Uterus (tissue), 4 donors: ENCODE measurements at places on chromosomes 16 and 17.

DNA sequence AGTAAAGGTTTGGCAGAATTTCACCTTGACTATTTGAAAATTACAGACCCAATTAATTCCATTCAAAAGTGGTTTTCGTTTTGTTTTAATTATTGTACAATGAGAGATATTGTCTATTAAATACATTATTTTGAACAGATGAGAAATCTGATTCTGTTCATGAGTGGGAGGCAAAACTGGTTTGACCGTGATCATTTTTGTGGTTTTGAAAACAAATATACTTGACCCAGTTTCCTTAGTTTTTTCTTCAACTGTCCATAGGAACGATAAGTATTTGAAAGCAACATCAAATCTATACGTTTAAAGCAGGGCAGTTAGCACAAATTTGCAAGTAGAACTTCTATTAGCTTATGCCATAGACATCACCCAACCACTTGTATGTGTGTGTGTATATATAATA lies 72.6 kb downstream of the CDK12 start:
- no peaks in the 10 kb centered on the region for H3K27me3 ChIP-seq
- H3K36me3 ChIP-seq: no peaks in the 10 kb centered on the region
- DNase-seq: no peak
- H3K4me3 ChIP-seq: no peak overlapping the region

DNA sequence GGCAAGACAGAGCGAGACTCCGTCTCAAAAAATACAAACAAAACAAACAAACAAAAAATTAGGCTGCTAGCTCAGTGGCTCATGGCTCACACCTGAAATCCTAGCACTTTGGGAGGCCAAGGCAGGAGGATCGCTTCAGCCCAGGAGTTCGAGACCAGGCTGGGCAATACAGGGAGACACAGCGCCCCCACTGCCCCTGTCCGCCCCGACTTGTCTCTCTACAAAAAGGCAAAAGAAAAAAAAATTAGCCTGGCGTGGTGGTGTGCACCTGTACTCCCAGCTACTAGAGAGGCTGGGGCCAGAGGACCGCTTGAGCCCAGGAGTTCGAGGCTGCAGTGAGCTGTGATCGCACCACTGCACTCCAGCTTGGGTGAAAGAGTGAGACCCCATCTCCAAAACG lies 531 bp upstream of the CDH1 start:
- H3K36me3 ChIP-seq: no peaks in the 10 kb centered on the region
- peaks cover 21% of the 10 kb centered on the region for H3K27me3 ChIP-seq
- no peak for DNase-seq
- no peaks in the 10 kb centered on the region for H3K4me1 ChIP-seq

DNA sequence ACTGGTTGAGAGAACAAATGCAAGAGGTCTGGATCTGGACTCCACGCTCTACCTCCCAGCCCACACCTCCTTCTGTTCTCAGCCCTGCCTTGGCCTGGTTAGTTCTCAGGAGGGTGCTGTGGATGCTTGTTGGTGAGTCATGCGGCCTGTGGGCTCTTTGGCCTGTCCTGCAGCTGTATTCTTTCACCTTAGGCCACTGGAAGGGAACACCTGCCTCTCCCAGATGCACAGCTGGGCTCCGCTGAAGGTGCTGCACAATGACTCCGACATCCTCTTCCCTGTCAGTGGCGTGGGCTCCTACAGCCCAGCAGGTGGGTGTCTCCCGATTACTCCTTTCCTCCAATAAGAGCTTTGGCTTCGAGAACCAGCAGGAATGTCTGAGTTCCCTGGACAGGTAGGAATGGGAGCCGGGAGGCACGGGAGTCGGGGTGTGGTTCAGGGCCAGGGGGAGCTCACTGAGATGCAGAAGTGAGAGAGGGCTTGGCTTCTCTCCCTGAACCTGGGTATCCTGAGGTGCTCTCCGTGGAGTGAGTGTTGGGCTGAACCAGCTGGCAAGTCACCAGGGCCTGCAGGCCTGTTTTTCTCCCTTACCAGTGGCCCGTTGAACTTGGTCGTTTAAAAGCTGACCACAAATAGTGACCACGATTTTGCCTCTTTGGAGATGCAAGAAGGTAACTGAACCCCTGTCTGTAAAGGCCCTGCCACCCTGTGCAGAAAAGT lies 85.0 kb downstream of the SNX29 start:
- no peak for DNase-seq
- H3K27ac ChIP-seq: no peak overlapping the region
- no peaks in the 10 kb centered on the region for H3K36me3 ChIP-seq

DNA sequence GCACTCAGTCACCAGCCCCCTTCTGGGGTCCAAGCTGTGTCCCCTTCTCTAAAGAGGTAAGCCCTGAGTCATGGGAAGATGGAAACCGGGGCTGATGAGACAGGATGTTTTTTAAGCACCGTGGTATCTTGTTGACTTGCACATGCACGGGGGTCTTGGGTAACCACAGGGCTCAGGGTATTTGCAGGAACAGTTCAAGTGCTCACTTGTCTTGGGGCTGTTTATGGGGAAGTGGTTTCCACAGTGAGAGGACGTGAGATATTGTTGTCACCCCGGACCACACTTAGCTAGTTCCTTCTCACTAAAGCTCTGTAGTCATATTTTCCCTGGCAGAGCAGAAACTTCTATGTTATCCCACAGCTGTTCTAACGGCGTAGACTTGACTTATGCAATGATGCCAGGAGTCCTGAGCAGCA lies 7.7 kb downstream of the CCL3L1 start:
- DNase-seq: no peak
- H3K4me1 ChIP-seq: no peaks in the 10 kb centered on the region
- no peak overlapping the region for H3K27ac ChIP-seq
- no peaks in the 10 kb centered on the region for H3K36me3 ChIP-seq
- H3K27me3 ChIP-seq: no peaks in the 10 kb centered on the region

- DNase-seq: no peak
- H3K4me3 ChIP-seq: no peak overlapping the region
- no peaks in the 10 kb centered on the region for H3K4me1 ChIP-seq
- H3K36me3 ChIP-seq: no peaks in the 10 kb centered on the region
- no peak overlapping the region for H3K27ac ChIP-seq
- H3K27me3 ChIP-seq: no peaks in the 10 kb centered on the region
These were observed 3.6 kb upstream of the FAM222B start for GRCh38 chr17:28846231-28846630.
